ENCODE measurements at places on chromosomes 6 and 20.

GRCh38 chr20:18676396-18676795 lies 88.5 kb downstream of the DTD1 start:
- DNase-seq: no peak

DNA sequence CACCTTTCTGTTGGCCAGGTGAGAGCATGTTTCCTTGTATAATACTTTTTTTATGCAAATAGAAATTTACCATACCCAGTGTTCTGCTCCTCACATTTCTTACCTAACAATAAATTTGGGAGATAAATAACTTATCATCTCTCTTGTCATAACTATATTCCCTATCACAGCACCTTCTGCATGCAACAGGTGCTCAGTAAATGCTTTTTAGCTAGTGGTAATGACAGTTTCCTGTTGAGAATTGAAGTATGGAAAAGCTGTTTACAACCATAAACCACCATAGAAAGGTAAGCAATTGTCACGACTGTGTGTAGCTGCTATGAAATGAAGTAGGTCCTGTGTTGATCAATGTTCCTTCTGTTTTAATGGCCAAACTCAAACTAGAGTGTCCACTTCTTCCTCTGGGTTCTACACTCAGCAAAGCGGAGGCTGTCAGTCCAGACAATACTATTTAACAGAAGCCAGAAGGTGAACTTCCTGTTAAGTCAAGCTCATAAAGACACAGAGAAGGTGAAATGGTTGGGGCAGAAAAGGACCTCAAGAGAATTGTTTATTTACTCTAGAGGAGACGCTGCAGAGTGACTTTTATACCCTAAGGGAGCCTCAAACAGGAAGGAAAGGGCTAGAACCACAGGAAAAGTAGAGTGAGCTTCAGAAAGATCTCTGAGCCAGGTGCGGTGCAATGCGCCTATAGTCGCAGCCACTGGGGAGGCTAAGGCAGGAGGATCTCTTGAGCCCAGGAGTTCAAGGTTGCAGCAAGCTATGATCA lies 84.0 kb upstream of the SLC22A16 start:
- DNase-seq: peak; percentile 14

DNA sequence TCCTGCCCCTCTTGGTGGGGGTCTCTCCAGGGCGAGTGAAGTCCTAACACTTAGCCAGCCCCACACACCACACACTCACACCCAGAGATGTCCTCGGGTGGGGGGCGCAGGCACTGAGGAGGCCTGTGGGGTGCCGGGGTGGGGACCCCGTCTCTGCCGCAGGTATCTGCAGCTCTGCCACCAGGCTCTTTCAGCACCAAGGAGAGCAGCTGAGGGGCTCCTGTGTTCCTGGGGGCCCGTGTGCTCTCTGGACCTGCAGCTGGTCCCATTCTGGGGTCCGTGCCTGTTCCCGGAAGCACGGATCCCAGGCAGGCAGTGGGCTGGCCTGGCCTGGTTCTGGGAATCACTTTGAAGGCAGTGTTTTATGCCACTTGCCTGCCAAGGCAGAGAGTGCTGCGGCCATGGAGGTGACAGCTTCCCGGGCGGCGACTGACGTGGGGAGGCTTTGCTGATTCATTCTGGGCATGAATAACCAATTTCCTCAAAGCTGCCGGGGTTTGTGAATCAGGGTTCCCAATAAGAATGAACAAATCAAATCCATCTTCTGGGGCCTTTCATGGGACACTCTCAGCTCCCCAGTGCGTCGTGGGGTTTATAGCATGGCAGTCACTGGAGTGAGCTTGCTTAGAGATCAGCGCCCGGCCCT lies 54.4 kb upstream of the SLCO4A1 start:
- DNase-seq: no peak

DNA sequence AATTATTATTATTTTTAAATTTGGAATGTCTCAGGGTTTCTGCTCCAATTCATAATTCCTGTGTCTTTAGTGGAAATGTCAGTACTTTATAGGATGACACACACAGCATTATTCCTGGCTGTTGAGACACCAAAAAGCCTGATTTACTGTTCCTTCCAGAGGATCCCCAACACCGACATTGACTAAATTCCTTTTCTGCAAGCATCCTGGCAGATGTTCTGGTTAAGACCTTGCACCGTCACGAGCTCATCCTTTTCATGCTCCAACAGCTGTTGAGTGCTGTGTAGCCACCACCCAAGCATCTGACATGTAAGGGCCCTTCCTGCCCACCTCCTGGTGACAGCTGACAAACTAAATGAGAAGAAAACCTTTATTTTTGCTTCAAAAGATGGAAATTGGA lies 284.3 kb upstream of the SULF2 start:
- no peak for DNase-seq

GRCh38 chr6:40719671-40720374 lies 132.7 kb upstream of the LRFN2 start:
- DNase-seq: peak; percentile 58

DNA sequence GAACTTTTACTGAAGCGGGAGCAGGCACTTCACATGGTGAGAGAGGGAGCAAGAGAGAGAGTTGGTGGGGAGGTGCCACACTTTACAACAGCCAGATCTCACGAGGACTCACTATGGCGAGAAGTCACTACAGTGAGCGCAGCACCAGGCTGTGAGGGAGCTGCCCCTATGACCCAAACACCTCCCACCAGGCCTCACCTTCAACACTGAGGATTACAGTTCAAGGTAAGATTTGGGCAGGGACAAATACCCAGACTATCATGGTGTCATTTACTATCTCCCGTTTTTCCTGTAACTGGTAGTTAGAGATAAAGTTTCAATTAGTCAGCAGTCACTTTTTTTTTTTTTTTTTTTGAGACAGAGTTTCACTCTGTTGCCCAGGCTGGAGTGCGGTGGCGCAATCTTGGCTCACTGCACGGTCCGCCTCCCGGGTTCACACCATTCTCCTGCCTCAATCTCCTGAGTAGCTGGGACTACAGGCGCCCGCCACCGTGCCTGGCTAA lies 7.8 kb downstream of the RBCK1 start:
- no peak for DNase-seq

GRCh38 chr6:109311471-109311870 lies 70.8 kb downstream of the CD164 start:
- DNase-seq: no peak

DNA sequence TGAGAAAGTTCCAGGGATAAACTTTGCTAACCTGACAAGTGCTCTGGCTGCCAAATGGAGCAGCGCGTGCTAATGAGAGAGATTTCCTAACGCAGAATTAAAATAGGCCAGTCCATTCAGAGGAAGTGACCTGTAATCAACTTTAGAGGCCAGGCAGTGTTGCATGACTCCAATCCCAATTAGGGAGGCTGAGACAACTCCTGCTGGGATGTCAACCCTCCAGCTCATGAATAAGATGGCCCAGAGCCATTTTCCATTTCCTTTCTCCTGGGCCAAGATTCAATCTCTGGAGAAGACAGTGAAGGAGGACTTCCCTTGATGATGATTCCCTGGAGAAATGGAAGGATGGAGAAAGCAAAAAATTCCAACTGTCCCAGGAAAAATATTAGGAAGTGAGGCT lies 241.5 kb upstream of the RNF24 start:
- no peak for DNase-seq

- no peak for DNase-seq
Measured at GRCh38 chr6:121884091-121884490, 448.6 kb downstream of the GJA1 start.

DNA sequence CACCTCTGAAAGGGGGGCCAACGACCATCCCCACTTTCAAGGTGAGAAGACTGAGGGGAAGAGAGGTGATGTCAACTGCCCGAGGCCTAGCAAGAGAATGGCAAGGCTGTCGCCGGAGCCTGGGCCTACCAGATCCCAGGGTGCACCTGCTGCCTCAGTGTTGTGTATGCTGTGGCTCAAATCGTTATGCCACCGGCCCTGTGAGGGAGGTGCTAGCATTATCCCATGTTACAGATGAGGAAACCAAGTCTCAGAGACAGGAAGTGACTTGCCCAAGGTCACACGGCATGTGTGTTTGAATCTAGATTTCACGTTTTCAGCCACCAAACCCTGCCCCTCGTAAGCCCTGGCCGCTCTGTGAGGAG lies 152.5 kb downstream of the CEBPB start:
- no peak for DNase-seq

DNA sequence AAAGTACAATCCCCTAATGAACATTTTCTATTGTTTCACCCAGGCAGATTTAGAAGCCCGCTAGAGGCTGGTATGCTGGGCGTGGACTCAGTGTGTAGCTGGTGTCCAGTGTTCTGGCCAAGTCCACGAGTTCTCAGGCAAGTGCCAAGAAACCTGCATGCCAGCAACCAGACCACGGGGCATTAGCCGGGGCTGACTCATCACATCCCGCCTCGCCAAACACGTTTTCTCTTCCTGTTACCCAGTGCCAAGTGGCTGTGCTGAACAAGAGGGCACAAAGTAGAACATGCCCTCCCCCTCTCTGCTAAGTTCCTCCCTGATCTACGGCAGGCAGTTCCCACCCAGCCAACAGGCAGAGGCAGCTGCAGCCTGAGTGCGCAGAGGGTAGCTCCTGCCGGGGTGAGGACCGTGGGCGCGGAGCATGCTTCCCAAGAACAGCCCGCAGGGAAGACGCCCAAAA lies 29.6 kb downstream of the RAMACL start:
- peak; percentile 83 for DNase-seq

DNA sequence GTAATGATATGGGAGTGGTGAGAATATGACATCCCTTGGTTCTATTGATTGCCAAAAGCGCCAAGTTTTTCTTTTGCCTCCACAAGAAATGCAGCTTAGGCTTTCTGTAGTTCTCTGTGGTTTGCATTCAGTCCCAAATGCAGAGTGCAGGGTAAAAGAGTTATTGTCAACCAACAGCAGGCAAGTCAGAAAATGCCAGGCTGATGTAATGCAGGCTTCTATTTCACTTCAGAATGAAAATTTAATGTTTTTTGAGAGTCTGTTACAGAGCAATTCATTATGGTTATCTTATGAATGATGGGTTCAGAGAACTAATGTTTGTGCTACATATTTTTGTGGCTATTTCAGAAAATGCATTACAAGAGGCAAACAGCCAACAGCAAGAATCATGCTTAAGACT lies 293.5 kb downstream of the CENPW start:
- no peak for DNase-seq

GRCh38 chr6:111805511-111806164 lies 67.6 kb downstream of the FYN start:
- DNase-seq: no peak

GRCh38 chr20:10543480-10543879 lies 108.4 kb downstream of the SLX4IP start:
- DNase-seq: no peak

- no peak for DNase-seq
Measured at GRCh38 chr6:131443514-131443913, 129.5 kb upstream of the ARG1 start.

GRCh38 chr6:130505808-130506598 lies 140.2 kb downstream of the TMEM200A start:
- no peak for DNase-seq

DNA sequence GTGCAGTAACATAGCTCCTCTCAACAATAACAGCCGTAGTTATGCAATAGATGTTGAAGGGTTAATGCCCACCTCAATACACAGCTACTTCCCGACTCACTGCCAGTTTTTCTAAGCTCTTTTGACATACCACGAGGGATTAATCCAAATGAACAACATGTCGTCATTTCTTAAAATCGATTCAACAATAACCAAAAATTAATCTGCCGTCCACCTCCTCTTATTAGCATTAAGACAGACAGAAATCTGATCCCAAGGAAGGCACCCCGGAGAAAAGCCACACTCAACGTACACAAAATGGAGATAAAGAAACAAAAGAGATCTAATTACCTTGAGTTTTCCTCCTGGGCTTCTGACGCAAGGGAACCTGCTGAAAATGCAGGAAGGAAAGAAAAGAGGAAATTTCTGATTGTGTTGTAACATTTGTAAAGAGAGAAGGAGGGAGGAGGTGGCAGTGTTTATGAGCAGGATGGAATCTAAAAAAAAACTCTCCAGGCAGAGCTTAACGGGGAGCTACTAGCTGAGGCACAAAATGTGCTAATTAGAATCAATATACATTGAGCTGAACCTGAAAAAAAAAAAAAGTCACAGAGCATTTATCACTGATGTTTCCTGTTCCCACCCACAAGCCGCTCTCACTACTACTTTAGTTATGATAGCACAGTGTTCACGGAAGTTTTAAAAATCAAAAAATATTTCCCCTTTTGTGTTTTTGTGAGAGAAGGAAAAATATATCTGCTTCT lies 109.3 kb downstream of the IPCEF1 start:
- DNase-seq: no peak

DNA sequence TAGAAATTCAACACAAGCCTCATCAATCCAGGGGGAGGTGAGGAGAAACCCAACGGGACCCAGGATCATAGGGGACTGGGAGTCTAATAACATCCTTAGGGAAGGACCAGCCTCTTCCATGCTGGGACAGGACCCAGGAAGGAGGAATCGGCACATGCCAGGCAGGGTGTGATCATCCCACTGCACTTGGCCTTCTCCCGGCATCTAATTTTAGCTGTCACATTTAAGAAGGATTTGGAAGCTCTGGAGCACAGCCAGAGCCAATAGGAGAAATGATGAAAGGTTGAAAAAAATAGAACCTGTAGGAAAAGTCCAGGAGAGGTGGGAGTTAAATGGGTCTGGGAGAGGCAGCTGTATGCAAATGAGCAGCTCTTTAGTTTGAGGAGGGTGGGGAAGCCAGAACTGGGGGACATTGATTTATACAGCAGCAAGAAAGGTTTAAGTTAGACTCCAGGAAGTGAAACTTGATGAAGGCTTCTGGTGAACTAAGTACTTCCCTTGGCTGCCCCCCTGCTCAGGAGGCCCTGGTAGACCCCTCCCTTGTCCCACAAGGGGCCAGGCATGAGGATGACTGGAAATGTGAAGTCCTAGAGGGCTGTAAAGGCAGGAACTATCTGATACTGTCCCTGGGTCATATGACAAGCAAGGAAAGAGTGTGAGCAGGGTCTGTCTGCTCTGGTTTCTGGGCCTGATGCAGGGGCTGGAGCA lies 260.3 kb downstream of the LRFN2 start:
- peak; percentile 89 for DNase-seq

DNA sequence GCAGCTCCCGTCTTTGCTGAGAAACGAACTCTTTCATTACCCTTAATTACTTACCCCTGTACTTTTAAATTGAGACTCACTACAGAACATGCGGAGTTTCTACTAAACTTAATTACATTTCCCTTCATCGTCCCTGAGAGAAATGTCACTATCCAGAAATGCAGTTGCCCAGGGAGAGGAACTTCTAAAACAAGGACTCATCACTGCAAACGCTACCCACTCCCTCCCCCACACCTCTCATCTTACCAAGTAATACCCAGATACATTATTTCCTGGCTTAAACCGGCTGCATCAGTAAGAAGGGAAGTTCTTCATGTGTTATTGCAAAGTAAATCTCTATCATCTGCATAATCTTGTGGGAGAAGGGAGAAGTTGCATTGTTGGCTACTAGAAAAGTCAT lies 138.3 kb downstream of the IPCEF1 start:
- no peak for DNase-seq

DNA sequence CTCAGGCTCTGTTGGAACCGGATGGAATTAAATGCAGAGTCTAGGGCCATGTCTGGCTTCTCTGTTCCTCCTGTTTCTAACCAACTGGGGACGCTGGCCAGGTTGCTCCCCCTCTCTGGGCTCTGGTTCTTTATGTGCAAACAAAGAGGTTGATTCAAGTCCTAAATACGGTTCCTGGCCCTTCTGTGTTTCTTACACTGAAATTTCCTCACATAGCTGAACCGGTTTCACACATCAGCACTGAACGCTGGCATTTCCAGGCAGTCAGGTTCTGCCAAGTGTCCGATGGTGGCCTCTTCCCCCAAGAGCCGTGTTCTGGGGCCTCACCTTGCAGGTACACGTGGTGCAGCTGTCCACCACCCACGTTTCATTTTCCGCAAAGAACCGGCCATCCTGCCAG lies 13.5 kb downstream of the THBS2 start:
- DNase-seq: no peak

- no peak for DNase-seq
Measured at GRCh38 chr6:150641398-150642139, 41.9 kb downstream of the PLEKHG1 start.
